ENCODE measurements at places on chromosomes 11 and 22.

DNA sequence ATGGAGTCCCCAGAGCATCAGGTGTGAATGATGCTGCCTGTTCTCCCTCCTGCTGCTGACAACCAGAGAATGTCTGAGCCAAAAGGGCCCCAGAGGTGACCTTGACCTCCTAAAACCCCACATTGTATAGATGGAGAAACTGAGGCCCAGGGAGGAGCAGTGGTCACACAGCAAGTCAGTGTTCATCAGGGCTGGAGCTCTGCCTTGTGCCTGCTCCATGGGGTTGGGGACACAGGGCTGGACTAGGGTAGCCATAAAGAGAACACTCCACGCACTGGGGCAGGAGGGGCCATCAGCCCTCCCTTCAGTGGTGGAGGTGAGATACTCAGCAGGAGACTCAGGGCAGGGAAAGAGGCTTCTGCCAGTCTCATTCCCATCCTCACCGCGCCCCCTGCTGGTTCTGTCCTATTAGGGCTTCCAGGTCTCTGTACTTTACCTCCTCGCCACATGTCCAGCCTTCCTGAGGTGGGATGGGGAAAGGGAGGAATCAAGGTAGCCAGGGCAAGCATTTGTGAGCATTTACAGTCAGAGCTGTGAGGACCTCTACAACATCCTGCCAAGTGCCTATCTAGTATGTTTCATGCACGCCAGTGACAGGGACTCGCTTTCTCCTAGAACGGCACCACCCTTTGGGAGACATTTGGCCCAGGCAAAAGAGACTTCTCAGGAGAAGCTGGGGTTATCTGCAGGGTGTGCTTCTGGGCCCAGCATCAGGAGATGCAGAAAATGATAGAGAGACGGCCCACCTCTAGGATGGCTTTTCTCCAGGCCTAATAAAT lies 43.2 kb downstream of the NEU3 start:
- DNase-seq, result peak; percentile 9

DNA sequence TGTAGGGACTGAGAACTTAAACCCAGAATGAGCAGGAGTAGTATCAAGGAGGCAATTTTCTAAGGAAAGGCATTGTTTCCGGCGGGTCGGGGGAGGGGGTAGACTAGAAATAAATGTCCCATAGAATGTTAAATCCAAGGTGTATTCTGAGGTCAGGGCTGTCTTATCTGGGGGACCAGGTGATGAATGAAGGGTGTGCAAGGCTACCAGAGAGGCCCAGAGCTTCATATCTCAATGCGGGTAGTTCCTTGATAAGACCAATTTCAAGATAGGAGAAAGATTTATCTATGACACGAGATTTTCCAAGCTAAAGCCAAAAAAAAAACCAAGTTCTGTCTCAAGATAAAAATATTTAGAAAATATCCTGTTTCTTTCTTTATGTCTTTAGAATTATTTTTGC lies 8.3 kb upstream of the RCE1 start:
- DNase-seq, result no peak

- DNase-seq, result no peak
Measured at GRCh38 chr22:32771756-32772155, 29.7 kb upstream of the TIMP3 start.

- no peak for DNase-seq
Measured at GRCh38 chr11:70129051-70129592, 51.0 kb downstream of the ANO1 start.

DNA sequence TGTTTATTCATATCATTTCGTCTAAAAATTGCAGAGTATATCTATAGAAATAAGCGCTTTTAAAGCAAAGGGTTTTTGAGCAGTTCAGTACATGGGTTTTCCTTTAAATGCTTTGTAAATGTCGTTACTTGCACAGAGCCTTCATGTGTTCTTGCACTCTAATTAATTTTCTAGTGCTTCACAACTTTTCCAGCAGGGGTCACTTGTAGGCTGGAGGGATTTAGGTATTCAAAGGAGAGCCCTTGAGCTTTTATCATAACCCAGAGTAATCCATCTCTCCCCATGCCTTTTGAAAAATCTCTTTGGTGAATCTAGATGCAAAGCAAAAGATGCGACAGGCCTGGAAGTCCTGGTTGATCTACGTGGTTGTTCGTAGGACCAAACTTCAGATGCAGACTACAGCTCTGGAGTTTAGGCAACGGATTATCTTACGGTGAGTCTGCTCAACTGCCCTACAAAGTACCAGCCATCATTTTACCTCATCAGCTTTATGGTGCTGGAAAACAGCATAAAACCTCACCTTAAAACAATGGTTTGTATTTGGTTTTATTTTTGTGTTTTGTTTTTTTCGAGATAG lies 60.4 kb downstream of the SFI1 start:
- DNase-seq, result no peak

DNA sequence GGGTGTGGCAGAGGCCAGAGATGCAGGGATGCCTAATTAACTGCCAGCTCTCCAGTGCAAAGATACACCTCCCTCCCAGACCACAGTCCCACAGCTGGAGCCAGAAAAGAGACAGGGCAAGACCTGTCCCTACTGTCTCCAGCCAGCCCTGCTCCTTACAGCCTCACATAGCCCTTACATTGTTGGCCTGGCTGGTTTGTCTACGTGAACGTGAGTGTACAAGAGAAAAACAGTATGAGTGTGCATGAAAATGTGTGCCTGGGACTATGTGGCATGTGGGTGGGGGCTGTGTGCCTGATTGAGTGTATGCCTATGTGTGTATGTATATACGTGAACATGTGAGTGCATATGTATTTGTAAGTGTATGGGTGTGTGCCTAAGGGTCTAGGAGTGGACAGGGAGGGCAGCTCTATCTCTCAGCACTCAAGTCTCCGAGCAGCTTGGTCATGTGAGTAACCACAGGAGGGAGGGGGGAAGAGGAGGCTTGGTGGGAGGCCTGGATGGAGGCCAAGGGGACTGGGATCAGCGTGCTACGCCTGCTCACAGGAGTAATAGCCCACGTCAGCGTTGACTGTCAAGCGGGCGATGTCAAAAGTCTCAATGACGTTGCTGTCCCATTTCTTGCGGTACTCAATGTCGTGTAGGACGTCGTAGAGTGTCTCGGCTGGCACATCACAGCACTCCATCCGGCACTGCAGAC lies 6.6 kb upstream of the ARAP1 start:
- no peak for DNase-seq

- DNase-seq, result no peak
Measured at GRCh38 chr22:39658367-39658766, 87.8 kb downstream of the CACNA1I start.

GRCh38 chr22:29203488-29204454 lies 1.9 kb upstream of the EMID1 start:
- no peak for DNase-seq

- no peak for DNase-seq
Measured at GRCh38 chr11:102780491-102780918, at the start of gene MMP10. Gene MMP10 (minus strand): TSS chr11:102780628. CDS start chr11:102780591, 37 bp downstream.

- no peak for DNase-seq
Measured at GRCh38 chr22:47332246-47332980, 570.0 kb downstream of the TBC1D22A start.

DNA sequence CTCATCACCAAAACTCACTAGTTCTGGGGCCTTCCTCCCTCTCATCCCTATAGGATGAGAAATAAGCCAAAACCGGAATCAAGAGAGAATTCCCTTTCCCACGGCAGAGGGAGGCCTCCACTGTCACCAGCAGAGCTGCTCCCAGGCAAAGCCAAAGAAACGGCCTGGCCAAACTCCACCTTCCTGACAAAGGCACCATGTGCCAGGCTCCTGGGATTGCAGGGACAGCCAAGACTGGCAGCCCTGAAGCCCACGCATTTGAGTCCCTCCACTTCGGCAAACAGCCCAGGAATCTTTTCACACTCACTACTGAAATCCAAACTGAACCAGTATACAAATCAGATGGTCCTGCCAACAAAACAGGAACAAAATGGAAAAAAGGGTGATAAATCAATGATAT lies 6.1 kb downstream of the SMCO4 start:
- no peak for DNase-seq

DNA sequence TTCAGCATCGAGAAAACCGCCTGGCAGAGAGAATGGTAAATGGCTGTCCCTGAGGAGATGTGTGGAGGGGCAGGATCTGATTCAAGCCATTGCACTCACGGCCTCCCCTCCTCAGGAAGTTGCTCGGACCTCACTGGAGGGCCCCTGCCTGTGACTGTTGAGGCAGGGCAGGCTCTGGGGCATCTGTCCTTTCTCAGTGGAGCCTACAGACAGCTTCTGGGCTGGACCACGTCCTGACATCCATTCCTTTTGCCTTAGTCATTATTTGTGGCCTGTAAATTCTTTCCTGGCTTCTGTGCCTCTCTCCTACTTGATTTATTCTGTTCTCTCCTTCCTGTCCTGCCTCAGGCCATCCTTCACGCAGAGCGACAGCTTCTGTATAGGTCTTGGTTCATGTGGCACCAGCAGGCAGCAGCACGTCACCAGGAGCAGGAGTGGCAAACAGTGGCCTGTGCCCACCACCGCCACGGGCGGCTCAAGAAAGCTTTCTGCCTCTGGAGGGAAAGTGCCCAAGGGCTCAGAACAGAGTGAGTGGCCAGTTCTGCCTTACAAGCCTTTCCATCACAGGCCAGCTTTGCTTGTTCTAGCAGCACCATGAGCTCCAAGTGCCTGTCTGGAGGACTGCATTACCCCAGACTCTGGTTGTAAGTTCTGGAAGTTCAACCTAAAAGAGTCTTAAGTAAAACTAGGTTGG lies 59.6 kb downstream of the PISD start:
- DNase-seq, result no peak

DNA sequence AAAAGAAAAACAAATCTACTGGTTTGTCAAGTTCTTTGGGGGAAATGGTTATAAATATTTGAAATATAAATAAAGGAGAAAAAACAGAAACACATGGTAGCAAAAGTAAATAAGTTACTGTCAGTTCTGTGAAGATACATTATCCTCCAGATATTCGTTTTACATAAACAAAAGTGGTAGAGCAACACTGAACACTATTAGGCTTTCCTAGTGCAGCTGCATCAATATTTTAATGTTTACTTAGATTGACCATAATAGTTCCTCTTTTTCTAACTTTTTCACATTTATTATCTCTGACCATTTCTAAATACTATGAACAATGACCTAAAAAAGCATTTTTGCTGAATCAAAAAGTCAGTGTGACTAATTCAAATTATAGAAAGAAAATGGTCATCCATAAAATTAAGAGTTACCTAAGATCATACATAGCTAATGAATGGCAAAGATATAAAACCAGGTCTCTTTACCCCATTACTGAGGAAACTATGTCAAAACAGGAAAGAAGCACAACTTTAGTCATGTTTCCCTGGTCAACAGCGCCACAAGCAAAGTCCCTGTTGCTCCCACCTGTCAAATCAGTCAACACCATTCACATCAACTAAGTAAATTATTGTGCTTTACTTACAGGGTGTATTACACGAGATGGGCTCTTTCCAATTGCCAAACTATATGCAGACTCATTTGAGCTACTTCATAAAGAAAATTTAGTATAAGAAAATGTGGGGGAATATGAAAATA lies 38.5 kb downstream of the SBF2 start:
- no peak for DNase-seq

DNA sequence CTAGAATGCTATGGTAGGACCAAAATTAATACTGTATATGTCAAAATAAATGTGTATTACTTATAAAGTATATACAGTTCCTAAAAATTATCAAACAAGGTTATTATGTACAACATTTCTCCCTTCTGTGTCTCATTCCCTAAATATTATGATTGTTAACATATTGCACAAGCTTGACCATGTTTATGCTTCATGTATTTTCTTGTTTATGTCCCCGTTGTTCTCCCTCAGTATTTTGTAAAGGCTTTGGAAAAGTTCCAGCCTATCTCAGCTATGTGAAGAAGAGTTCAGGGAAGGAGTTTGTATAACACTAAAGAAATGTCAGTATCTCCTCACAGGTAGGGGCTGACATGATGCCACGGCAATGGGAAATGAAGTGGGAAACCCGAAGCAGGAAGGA lies 19.6 kb downstream of the ADM start:
- DNase-seq, result no peak

DNA sequence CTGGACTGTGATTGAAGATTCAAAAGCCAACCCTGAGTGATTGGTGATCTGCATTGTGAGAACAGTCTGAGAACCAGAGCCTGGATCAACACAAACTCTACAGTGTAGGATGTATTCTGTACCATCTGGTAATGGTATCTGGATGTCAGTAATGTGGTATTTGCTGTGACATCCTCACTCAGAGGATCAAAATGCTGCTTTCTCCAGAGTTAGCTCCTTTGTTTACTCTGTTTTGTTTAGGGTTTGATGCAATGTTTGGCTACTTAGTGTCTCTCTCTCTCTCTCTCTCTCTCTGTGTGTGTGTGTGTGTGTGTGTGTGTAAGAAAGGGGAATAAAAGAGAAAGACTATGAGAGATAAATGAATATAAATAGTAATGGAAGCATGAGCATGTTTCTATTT lies 24.3 kb downstream of the CASP4 start:
- no peak for DNase-seq

GRCh38 chr11:57630171-57630570 lies 19.5 kb downstream of the YPEL4 start:
- no peak for DNase-seq

DNA sequence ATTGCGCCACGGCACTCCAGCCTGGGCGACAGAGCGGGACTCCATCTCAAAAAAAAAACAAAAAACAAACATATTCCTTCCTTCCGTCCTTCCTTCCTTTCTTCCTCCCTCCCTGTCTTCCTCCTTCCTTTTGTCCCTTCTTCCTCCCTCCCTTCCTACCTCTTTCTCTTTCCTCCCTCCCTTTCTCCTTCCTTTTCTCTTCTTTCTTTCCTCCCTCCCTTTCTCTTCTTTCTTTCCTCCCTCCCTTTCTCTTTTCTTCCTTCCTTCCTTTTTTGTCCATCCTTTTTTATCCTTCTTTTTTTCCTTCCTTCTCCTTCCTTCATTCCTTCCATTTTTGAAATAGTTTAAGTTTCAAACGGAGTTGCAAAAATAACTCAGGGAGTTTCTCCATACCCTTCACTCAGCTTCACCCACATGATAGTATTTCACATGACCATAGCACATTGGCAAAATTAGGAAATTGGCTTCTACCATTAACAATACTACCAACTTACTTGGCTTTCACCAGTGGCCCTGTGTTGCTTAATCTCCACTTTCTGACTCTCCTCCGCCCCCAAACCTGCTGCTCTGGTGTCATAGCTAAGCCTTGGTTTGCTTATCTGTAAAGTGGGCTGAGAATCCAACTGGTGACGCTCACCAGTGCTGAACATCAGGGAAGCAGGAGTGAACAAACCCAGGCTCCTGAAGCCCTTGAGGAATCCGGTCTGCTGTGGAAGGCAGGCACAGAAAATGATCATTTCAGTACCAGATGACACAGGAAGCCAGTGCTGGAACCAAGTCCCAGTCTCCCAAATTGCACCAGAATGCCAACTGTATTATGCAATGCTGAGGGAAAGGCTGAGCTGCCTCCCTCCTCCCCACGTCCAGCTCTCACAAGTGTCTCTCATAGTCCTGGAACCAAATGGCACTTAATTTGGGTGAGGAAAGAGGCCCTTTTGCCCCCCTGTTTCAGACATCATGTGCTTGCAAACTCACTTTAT lies 17.2 kb upstream of the CRYBB3 start:
- no peak for DNase-seq

GRCh38 chr22:50432131-50432876 lies 42.5 kb downstream of the SBF1 start:
- DNase-seq, result no peak
